ENCODE measurements at places on chromosomes 1 and 21. TPM values are rescaled to one million over a fixed set of nuclear protein-coding genes. Genes with fewer than 3 reads are reported as not detected.
A peak's percentile ranks its signal among the peaks of the same experiment; 100 is the strongest.

RNU1-3 gene
- 2,051 TPM for total RNA-seq

SPATA1 gene
- total RNA-seq: 0.61 TPM

SETSIP gene
- total RNA-seq: 0.35 TPM

GRCh38 chr1:118300808-118301207 is 115.8 kb upstream of the SPAG17 start:
- peak; percentile 49 for DNase-seq

Data from H9 (cell line).